NCI-H2081 (cell line): ENCODE measurements at places on chromosomes 13 and 19.
A peak's percentile ranks its signal among the peaks of the same experiment; 100 is the strongest.

GRCh38 chr13:96958286-96958891, 35.9 kb downstream of the OXGR1 start:
- peak; percentile 55 for DNase-seq

GRCh38 chr19:40702337-40703012, 12.0 kb upstream of the NUMBL start:
- no peak for DNase-seq

- no peak for DNase-seq
These were observed 133.2 kb downstream of the VWA8 start for GRCh38 chr13:41827507-41828213.

DNA sequence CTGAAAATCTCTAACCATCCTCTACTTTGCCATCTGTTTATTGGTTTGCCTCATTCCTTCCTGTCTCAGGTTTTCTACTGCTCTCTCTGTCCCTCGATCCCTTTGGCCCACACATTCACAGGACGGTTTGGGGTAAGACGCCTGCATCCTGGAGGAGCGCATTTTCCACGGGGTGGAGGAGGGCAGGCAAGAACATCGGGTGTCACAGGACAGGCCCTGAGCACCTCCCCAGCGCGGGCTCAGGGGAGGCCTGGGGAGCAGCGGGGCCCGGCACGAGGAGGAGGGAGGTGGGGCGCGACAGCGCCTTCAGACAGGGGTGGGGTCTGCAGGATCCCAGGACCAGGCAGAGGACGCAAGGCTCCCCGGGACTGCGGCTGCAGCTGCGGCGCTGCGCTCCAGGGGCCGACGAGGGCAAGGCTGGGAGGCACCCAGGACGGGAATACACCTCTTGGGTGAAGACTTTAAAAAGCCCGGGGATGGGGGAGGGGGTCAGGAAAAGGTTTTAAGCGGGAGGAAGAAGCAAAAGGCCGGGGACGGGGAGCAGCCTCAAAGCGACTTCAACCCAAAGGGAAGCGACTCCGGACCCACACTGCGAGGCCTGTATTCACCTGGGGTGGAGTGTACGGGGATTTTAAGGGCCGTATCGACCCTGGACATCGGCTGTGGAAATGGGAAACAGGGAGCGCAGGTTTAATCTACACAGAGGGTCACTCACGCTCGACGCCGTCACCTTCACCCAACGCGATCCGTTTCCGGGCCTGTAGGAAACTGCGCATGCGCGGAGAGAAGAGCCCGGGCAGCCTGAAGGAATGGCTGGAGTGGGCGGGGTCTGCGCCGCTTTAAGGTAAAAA, at the start of gene ZNF415:
ZNF415 (minus strand) TSS at position 770 of the 851 bp plus-strand sequence. CDS start 10,234 bp downstream, outside the sequence.
- DNase-seq: peak; percentile 40

- DNase-seq: no peak
These were observed 539.5 kb downstream of the FGF9 start for GRCh38 chr13:22210134-22210930.

DNA sequence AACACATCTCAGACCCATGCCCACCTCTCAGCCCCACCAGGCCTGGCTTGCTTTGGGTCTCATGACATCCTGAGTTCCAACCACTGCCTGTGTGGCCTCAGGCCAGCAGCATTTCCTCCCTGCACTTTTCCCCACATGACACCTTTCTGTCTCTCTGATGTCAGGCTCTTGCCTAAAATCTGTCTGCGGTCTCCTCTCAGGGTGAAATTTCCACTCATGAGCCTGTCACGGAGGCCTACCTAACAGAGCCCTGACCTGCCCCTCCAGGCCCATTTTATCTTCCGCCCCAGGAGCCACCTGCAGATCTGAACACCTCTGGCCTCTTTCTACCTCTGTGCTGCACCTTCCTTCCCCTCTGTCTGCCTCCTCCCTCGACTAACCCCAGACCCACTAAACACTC, 93.5 kb downstream of the ZDHHC20 start:
- no peak for DNase-seq

- no peak for DNase-seq
These were observed 12.2 kb downstream of the BRD4 start for GRCh38 chr19:15320116-15320515.

- DNase-seq: no peak
These were observed 3.5 kb downstream of the FZR1 start for GRCh38 chr19:3509566-3509989.

DNA sequence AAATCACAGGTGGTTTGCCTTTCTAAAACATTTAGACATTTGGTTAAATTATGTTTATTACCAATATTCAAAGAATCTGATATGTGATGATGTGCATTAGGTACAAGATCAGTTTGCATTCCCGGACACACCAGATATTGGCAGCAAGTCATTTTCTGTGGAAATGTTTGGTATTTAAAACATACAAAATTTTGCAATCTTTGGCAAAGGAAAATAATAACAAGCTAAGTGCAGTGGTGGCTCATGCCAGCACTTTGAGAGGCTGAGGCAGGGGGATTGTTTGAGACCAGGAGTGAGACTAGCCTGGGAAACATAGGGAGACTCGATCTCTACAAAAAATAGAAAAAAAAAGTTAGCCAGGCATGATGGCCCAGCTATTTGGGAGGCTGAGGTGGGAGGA, 29.1 kb upstream of the TSC22D1 start:
- no peak for DNase-seq

- DNase-seq: no peak
These were observed 191.2 kb downstream of the SPRY2 start for GRCh38 chr13:80149736-80150135.

GRCh38 chr13:47474839-47475238, 526.2 kb downstream of the SUCLA2 start:
- no peak for DNase-seq

GRCh38 chr13:106493533-106494220, 41.8 kb downstream of the EFNB2 start:
- no peak for DNase-seq

DNA sequence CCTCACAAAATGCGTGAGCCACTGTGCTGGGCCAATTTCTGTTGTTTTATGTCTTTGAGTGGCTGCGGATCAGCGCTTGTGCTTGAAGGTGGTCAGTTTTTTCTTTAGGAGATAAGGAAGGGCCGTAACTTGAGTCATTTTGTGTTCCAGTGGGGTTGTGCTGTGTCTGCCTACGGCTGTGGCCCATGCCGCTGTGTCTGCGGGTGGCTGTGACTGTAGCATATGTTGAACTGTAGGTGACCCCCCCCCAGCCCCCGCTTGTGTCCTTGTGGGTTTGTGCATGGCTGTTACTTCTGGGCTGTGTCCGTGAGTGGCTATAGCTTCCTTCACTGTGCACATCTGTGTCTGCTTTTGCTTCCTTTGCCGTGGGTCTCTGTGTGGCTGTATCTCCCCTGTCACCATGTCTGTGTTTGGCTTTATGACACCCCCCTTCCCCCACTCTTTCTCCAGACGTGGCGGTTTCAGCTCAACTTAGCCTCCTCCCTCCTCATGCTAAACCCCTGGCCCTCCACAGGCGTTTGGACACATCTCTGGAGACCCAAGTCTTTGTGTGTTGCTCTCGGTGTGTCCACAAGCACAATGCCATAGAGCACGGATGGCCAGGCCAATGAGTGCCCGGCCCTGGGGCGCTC, 675 bp downstream of the PPP1R14A start:
- DNase-seq: no peak

GRCh38 chr19:22199171-22199570, 2.4 kb upstream of the ZNF676 start:
- DNase-seq: no peak

DNA sequence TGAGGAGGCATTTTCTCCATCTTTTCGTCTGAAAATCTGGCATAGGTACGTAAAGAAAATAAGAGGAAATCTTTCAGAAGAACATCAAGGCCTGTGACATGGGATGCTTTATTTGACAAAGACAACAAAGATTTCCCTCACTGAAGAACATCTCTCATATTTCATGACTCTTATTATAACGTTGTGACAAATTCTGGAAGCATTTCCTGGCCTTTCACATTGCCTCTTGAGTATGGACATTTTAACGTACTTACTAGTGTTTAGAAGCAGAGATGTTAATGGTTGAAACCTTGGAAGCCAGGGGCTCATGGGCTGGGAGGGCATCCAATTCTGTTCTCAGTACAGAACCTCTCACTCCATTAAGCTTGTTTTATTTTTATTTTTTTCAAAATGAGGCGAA, 210.8 kb downstream of the DCT start:
- DNase-seq: no peak

- no peak for DNase-seq
These were observed 20.9 kb downstream of the GRTP1 start for GRCh38 chr13:113342820-113343691.

GRCh38 chr19:2246801-2247361, 2.2 kb upstream of the AMH start:
- DNase-seq: no peak

DNA sequence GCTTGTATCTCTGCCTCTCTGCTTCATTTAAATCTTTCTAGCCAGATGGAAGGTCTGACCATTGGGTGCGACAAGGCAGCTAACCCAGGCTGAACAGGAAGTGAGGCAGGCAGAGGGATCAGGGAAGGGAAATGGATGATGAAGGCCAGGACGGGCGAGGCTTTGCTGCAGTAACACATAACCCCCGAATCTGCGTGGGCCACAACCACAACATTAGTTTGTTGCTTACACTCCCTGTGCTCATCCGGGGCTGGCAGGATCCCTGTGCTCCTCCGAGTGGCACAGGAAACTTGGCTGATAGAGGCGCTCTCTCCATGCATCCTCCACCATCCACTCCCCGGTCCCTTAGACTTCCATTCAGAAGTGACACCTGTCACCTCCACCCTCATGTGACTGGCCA, 1.1 kb upstream of the FLT3LG start:
- no peak for DNase-seq

- no peak for DNase-seq
These were observed 10.7 kb upstream of the EVI5L start for GRCh38 chr19:7819337-7819736.

- no peak for DNase-seq
These were observed 10.3 kb upstream of the BICRA start for GRCh38 chr19:47598407-47599349.

- peak; percentile 78 for DNase-seq
These were observed 96.6 kb downstream of the RXFP2 start for GRCh38 chr13:31835932-31836331.

GRCh38 chr19:23817519-23817918, 58.8 kb upstream of the ZNF681 start:
- no peak for DNase-seq

DNA sequence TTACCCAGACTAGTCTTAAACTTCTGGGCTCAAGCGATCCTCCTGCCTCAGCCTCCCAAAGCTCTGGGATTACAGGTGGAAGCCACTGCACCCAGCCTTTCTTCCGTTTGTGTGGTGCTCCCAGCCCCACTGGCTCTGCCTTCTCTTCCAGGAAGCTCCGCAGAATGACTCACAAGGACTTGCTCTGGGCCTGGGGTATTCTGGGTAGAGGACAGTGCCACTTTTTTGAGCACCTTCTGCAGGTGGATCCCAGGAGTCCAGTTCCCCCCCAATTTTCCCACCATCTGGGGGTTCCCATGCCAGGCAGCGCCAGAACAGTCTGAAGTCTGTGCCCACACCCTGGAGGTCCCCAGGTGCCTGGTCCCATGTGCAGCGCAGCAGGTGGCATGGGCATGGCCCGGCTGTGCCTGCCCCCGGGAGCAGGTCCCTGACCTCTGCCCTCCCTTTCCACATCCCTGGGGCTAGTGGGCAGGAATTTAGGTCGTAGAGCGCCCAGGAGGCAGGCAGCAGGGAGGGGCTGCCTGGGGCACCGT, 1.6 kb downstream of the REEP6 start:
- no peak for DNase-seq

GRCh38 chr19:2097886-2098327, 1.2 kb downstream of the IZUMO4 start:
- DNase-seq: no peak

- DNase-seq: no peak
These were observed 407.3 kb upstream of the SGCG start for GRCh38 chr13:22773465-22773864.

- no peak for DNase-seq
These were observed 172.7 kb upstream of the MAB21L1 start for GRCh38 chr13:35649162-35649561.

DNA sequence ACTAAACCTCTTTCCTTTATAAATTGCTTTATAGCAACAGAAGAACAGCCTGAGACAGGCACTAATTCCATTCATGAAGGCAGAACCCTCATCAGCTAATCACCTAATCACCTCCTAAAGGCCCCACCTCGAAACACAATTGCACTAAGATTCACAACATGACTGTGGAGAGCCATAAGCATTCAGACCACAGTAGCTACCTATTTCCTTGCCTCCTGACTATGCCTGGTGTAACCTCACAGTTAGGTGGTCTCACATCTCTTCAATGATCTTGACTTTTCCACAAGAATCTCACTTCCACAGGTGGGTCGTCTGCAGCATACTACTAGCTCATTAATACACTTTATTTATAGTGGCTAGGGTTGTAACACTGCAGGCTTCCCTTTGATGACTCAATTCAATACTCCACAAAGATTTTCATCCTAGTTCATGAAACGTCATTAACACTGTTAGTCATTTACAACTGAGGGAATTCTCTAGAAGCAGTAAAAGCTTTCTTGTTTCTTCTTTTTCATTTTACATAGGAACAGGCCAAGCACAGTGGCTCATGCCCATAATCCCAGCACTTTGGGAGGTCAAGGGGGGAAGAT, 27.1 kb downstream of the STK24 start:
- no peak for DNase-seq

GRCh38 chr13:107351305-107351704, 783.4 kb upstream of the ARGLU1 start:
- DNase-seq: no peak

DNA sequence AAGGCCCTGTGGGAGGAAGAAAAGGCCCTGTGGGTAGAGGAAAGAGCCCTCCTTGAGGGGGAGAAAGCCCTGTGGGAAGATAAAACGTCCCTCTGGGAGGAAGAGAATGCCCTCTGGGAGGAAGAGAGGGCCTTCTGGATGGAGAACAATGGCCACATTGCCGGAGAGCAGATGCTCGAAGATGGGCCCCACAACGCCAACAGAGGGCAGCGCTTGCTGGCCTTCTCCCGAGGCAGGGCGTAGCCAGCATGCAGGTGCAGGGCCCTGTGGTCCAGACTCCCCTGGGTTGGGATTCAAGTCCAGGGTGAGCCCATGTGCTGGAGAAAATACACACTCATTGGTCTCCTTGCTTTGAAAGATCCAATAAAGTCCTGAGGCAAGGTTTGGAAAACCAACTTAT, 4.1 kb downstream of the CCDC70 start:
- no peak for DNase-seq

DNA sequence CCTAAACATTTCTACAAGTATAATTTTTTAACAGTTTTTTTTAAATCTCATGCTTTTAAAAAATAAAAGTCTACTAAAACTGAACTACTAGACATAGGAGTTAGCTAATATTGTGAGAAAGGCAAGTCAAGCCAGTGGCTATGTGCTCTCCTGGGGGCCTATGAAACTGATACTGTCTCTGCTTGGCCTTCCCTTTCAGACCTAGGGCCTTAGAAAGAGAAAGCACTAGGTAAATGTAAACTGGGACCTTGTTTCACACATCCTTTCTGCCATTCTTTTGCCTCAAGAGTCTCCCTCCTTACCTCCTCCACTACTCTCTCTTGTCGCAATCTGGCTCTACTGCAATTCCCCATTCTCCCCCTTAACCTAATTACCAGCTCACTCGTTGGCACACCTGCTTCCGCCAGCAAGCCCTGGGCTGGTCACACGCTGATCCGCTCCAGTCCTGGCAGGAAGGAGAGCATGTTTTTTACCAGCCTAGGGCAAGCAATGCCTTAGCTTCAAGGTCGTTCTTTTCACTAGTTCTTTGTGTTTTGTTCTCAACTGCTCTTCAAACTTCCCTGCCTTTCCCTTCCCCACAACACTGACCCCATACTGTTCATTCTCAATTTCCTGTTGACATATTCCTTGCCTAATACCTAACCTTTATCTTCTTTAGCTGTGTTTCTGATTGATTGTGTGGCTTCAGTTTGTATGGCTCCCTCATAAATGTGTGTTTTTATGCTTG, 23.1 kb downstream of the TBC1D4 start:
- DNase-seq: peak; percentile 66

GRCh38 chr13:95279016-95279415, 22.2 kb downstream of the ABCC4 start:
- DNase-seq: no peak
